ENCODE measurements at places on chromosomes 4 and X.

DNA sequence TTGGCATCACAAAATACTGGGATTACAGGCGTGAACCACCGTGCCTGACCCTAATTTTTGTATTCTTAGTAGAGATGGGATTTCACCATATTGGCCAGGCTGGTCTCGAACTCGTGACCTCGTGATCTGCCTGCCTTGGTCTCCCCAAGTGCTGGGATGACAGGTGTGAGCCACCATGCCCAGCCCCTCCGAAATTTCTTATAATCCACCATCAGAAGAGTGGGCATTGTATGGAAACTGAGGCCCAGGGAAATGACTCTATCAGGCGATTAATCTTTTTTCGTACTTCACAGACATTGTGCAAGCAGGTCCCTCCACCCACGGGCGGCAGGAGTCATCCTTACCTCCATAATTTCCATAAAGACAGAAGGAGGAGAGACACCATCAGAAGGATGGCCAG, 16.0 kb downstream of the CRLF2 start:
- no peak for DNase-seq

- no peak for DNase-seq
Observed at GRCh38 chr4:145957302-145957701, 18.7 kb upstream of the ZNF827 start.

DNA sequence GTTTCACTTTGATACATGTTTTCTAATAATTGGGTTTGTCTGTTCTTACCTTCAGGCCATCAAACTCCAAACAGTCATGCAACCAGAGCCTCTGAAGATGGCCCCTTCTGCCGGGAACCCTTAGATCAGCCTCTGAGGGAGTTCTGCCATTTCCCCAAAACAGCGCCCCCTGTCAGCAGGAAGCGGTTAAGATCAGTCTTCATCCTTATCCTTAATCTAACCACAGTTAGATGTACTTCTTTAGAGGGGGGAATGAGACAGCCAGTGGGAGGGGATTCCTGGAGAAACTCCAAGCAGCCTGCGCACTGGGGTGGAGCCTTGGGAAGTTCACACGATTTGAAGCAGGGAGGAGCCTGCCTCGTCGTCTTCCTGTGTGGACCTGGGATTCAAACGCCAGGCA, 185.4 kb downstream of the INPP4B start:
- no peak for DNase-seq

- DNase-seq: no peak
Observed at GRCh38 chr4:26275281-26275680, 45.5 kb upstream of the RBPJ start.

GRCh38 chr4:118991686-118992085, 103.0 kb downstream of the SYNPO2 start:
- no peak for DNase-seq

GRCh38 chr4:15756361-15756861, 21.7 kb upstream of the CD38 start:
- no peak for DNase-seq

DNA sequence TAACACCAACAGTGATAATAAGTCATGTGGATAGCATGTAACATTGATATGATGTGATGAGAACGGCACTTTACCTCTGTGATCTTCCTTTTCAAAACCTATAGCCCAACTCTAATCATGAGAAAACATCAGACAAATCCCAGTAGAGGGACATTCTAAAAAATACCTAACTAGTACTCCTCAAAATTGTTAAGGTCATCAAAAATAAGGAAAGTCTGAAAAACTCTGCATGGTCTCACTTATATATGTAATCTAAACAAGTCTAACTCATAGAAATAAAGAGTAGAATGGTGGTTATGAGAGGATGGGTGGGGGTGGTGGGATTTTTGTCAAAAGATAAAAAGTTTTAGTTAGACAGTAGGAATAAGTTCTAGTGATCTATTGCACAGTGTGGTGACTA, 243.9 kb upstream of the GRIA3 start:
- no peak for DNase-seq

- DNase-seq: no peak
Observed at GRCh38 chr4:130044788-130045531, 949.0 kb downstream of the C4orf33 start.

DNA sequence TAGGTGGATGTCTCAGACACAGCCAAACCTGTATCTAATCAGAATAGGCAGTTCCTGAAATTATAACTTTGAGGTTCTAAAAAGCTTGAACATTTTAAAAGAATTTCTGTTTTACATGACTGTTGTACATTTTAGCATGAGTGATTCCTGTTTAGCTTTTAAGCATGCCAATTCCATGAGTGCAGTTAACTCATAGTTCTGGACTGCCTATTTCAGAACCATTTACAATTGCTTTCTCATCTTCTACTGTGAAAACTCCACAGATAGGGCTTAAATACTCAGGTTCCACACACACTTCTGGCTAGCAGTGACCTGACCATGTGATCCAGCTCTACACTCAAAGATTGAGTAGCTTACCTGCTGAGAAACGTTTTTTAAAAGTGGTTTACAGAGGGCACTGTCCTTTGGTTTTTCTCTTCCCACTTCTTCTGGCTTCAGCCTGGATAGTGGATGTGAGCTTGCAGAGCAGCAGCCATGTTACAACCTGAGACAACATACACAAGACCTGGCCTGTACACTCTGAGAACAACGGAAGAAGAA, 280.8 kb downstream of the ANKRD50 start:
- DNase-seq: no peak

DNA sequence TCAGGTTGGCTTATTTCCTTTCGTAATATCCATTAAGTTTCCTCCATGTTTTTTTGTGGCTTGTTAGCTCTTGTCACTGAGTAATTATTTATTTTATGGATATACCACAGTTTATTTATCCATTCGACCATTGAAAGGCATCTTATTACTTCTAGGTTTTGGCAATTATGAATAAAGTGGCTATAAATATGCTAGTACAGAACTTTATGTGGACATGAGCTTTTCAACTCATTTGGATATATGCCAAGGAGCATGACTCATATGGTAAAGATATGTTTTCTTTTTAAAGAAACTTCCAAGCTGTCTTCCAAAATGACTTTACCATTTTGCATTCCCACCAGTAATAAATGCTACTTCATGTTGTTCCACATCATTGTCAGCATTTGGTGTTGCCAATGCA, 803.6 kb downstream of the GLUD2 start:
- no peak for DNase-seq

- no peak for DNase-seq
Observed at GRCh38 chrX:57104406-57104805, 16.9 kb downstream of the SPIN2B start.

GRCh38 chrX:101417190-101417589, 9.2 kb downstream of the HNRNPH2 start:
- DNase-seq: no peak

DNA sequence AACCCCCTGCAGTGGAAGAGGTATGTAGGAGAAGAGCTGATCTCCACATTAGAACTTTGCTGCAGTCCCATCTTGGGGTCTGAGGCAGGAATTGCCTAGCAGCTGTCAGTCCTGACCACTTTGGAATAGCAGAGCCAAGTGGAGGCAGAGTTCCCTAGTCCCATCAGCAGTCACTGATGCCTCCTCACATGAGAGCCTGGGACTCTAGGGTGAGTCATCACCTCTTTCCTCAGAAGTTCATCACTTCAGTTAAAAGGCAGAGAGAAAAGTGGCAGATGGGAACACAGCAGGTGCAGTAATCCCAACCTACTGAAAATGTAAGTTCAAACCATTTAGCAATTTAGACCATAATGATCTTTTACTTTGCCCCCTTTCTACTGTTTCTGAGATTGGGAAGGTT, 73.9 kb upstream of the MED14 start:
- no peak for DNase-seq

DNA sequence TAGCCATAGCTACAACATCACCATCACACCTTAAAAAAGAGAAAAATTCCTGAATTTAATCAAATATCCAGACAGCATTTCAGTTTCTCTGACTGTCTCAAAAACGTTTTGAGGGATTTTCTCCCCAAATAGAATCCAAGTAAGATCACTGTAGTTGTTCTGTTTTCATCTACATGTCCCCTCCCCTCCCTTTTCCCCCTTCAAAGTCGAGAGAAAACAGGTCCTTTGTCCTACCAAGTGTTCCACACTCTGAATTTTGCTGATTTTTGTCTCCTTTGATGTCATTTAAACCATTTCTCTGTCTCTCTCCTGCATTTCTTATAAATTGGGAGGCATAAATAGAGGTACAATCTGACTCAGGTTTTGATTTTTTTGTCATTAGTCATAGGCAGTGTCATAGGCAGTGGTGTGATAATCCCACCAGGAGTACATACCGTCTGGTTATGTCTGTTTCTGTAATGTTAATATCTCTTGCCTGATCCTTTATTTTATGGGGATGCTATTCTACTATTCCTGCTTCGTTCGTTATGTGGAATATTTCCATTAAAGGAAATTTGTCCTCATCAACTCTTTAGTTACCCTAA, 348.6 kb downstream of the PTTG2 start:
- no peak for DNase-seq

GRCh38 chrX:45566456-45566855, 365.8 kb upstream of the DIPK2B start:
- no peak for DNase-seq

DNA sequence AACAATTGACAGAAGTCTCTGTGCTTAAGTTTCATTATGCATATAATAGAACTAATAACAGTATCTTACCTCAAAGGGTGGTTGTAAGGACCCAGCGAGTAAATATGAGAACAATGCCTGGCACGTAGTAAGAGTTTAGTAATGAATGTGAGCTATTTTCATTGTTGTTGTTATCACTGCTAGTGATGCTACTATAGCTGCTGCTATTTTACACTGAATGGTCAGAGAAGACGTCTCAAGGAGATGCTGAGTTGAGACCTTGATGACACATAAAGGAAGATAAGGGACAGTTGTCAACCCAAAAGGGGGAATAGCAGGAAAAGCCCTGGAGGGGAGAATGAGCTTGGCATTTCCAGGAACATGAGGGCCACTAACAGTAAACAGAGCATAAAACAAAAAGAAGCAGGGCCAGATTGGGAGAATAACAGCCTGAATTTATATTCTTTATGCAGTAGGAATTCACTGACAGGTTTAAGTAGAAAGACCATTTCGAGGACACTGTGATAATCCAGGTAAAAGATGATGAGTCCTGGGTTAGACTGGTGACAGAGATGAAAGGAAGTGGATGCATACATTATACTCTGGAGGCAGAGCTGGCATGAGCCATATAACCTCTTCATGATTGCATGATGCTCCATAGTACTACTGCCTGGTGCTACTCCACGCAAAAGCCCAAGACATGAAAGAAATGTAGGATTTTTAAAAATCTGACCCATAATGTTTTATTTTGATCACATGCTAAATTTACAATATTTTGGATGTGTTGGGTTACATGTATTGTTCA, 23.1 kb downstream of the ATP8A1 start:
- DNase-seq: no peak

DNA sequence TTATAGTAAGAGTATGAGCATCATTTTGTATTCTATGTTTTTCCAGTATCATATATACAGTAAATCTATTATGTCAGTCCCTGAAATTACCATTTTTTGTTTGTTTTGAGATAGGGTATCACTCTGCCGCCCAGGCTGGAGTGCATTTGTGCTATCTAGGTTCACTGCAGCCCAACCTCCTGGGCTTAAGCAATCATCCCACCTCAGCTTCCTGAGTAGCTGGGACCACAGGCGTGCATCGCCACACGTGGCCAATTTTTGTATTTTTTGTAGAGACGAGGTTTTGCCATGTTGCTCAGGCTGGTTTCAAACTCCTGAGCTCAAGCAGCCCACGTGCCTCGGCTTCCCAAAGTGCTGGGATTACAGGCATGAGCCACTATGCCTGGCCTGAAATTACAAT, 85.6 kb downstream of the ZNF330 start:
- DNase-seq: no peak

DNA sequence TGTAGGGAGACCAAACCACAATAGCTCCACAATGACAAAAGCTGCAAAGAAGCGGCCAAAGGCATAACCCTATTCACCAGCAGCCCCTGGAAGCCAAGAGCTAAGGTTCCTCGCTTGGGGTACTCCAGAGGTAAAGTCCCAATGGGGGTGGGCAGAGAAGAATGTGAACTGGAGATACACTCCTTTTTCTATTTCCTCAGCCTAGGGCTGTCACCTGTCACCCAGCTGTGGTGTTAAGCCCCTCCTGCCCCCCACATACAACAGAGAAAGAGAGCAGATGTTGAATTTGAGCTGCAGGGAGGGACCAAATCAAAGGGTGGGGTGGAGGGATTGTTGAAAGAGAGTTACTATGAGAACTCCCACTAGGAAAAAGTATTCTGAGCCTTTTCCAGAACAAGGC, 26.1 kb downstream of the AMOT start:
- DNase-seq: no peak

GRCh38 chrX:153794897-153795816, 689 bp downstream of the SSR4 start:
- peak; percentile 32 for DNase-seq

- DNase-seq: no peak
Observed at GRCh38 chrX:372856-373640, 13.7 kb downstream of the PPP2R3B start.

GRCh38 chr4:22486276-22486675, 29.6 kb downstream of the ADGRA3 start:
- DNase-seq: no peak

DNA sequence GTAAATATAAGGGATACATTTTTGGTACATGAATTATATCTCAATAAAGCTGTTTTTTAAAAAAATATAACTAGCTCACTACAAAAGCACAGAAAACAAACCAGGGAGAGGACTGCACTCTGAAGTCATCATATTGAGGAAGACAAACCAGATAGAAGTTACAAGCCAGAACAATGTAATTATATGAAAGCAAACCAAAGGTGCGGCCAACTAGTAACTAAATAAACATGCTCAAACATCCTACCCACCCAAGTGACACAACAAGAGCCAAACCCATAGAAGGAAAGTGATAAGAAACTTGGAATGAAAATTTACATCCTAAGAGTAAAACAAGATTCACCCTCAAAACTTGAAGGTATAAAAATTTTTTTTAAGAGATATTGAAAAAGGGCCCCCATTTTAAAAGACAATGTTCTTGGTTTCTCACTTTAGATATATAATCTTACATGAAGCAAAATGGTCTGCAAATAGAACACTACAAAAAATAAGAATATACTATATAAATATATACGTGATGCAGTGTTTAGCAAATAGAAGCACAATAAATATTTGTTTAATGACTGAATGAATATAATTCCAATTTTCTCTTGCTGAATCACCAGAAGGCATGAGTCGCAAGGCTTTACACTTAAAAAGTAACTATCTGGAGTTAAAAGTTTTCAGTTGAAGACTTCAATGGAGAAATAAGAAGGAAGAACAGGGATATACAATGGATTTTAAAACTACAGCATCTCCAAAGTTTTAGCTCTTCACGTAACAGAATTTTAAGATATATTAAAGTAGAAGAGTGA, 4.0 kb upstream of the SH3D19 start:
- DNase-seq: no peak

- DNase-seq: no peak
Observed at GRCh38 chr4:176927664-176928063, 134.9 kb upstream of the VEGFC start.

DNA sequence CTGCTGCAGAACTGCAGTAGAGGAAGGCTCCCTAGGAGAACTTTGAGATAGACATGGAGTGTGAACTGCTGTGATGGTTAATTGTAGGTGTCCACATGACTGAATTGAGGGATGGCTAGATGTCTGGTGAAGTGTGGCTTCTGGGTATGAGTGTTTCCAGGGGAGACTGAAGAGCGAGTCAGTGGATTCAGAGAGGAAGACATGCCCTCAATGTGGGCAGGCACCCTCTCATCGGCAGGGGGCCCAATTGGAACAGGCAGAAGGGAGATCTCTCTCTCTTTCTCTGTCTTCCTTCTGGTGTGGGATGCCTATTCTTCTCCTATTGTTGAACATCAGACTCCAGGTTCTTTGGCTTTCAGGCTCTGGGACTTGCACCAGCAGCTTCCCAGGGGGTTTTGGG, 304.7 kb upstream of the GATB start:
- no peak for DNase-seq

- DNase-seq: no peak
Observed at GRCh38 chr4:14528918-14529317, 473.4 kb upstream of the CPEB2 start.

Measured in NCI-H1417 (cell line).